ENCODE measurements at places on chromosomes 11 and 22. TPM values are rescaled to one million over a fixed set of nuclear protein-coding genes. Genes with fewer than 3 reads are reported as not detected.
A peak's percentile ranks its signal among the peaks of the same experiment; 100 is the strongest.

The C11orf42 gene
- not detected for total RNA-seq

The GP1BB gene
- 0.45 TPM for total RNA-seq

The PTPRCAP gene
- 5.5 TPM for total RNA-seq

- DNase-seq, result peak; percentile 37
Observed at GRCh38 chr11:93542811-93543229, 371 bp downstream of the SMCO4 start.

DNA sequence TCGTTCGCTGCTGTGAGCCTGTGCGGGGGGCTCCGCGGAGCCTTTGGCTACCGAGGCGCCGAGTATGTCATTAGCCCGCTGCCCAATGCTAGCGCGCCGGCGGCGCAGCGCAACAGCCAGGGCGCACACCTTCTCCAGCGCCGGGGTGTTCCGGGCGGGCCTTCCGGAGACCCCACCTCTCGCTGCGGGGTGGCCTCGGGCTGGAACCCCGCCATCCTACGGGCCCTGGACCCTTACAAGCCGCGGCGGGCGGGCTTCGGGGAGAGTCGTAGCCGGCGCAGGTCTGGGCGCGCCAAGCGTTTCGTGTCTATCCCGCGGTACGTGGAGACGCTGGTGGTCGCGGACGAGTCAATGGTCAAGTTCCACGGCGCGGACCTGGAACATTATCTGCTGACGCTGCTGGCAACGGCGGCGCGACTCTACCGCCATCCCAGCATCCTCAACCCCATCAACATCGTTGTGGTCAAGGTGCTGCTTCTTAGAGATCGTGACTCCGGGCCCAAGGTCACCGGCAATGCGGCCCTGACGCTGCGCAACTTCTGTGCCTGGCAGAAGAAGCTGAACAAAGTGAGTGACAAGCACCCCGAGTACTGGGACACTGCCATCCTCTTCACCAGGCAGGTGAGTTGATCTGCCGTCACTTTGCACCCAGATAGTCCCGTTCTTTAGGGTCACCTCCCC is 1.0 kb downstream of the ADAMTS15 start:
- peak; percentile 33 for DNase-seq

Data from colonic mucosa (tissue), 4 donors.